Activated CD4-positive, alpha-beta T cell treated with anti-CD3 and anti-CD28 coated beads, Interleukin-2, Interleukin-6, amounts not matched to agents 100 ng/mL and 50 ng/mL, durations not matched to agents 16 hours and 8 hours (primary cell): ENCODE measurements at places on chromosomes 11 and 22.

GRCh38 chr11:96621161-96621560 lies 231.3 kb downstream of the JRKL start:
- DNase-seq = no peak

- DNase-seq = no peak
Observed at GRCh38 chr11:62353841-62354240, 16.6 kb downstream of the ASRGL1 start.

- DNase-seq = peak; percentile 6
Observed at GRCh38 chr11:116703421-116703820, 69.4 kb downstream of the BUD13 start.

DNA sequence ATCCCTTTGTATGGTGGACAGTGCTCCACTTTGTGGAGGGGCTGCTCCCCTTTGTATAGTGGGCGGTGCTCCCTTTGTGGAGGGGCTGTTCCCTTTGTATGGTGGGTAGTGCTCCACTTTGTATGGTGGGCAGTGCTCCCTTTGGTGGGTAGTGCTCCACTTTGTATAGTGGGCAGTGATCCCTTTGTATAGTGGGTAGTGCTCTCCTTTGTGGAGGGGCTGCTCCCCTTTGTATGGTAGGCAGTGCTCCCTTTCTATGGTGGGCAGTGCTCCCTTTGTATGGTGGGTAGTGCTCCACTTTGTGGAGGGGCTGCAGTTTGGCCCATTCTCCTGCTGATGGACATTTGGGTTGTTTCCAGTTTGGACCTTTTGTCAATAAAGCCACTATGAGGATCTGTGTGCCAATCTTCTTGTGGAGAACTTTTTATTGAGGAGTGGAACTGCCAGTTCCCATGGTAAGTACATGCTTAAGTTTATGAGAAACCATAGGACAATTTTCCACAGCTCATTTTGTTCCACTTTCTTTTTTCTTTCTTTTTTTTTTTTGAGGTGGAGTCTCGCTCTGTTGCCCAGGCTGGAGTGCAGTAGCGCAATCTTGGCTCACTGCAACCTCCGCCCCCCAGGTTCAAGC lies 4.6 kb upstream of the TALDO1 start:
- no peak for DNase-seq

DNA sequence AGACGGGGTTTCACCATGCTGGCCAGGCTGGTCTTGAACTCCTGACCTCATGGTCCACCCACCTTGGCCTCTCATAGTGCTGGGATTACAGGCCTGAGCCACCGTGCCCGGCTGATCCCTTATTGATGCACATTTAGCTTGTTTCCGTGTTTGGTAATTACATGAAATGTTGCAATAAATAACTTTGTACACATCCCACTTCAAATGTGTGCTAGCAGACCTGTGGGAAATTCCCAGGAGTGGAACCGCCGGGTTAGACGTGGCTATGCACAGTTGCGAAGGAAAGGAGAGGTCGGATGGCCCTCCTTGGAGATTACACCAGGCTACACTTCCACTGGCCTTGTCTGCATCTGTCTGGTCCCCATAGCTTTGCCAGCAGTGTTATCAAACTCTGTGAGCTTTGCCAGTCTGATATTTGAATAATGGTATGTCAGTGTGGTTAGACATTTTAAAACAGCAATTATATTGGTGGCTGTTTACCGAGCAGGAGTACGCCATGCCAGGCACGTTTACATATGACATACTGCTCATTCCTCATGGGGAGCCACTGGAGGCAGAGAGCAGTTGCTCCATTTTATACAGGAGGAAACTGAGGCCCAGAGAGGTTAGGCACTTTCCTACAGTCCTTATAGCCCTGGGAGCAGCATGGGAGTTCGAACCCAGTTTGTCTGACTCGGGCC lies 27.2 kb upstream of the SYT7 start:
- no peak for DNase-seq

- DNase-seq = no peak
Observed at GRCh38 chr11:20864628-20865027, 195.2 kb downstream of the NELL1 start.

DNA sequence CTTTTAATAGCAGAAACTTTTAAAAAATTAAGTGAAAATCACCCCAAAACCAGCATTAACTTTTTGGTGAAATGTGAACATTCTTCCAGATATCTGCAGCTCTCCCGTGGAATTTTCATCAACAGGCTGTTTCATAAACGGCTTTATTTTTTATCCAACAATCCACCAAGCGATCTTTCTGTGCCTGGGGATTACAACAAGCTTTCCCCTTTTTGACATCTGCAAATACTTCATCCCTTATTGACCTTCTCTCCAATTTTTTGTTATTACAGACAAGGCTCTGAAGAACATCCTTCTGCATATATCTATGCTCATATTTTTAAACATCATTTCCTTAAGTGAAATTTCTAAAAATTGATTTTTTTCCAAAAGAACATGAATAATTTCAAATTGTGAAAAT lies 5.8 kb upstream of the SERPINH1 start:
- no peak for DNase-seq

- DNase-seq = no peak
Observed at GRCh38 chr11:926341-926916, 759 bp downstream of the AP2A2 start.
